ENCODE measurements at places on chromosomes 2 and 18.

GRCh38 chr2:25614711-25615110 lies 58.7 kb downstream of the DTNB start:
- DNase-seq = no peak

- DNase-seq = no peak
Measured at GRCh38 chr18:10442551-10442971, 11.9 kb upstream of the APCDD1 start.

DNA sequence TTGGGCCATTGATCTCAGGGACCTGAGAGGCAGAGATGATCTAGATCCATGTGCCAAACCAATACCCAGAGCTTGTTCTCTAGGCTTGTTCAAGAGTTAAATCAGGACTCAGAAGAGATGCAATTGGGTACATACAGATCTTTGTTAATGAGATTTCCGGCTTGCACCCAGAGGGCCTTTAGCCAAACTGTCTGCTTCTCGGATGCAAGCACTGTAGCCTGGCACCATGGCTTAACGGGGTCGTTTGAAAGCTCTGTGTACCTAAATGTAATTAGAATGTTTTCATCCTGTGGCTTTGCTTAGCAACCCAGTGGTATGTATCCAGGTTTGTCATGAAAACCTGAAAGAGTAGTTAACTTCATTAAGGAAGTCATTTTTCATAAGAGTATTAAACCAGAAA lies 94.2 kb downstream of the TPGS2 start:
- DNase-seq = no peak

DNA sequence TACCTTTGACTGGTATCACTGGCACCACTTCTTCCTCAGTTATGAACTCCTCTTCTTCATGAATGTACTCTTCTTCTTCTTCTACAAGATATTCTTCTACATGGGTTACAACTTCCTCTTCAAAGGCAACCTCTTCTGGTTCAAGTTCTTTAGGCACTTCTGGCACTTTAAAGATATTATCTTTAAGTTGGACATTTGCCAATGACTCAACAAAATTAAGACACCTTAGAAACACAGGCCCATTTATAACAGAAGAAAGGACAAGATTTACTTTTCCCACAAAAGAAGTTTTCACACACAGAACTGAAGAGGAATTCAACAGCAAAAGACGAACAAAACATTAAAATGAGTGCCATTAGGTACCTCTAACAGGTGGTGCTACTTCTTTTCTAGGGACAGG lies 127.3 kb downstream of the TTN start:
- DNase-seq = no peak

DNA sequence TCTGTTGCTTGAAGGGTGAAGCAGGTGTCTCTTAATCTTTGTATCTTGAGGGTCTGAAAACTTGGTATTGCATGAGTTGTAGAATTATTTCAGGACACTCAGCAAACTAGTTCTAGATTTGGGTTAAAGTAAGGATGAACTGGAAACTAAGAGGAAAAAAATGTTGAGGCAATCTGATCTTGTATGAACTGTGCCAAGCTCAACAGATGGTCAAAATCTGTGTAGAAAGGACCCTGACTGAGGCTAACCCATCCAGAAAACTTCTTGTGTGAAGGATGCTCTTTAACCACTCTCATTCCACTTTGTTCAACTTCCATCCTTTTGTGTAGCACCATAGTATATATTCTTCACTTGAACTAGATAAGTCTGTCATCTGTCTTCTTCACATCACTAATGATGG lies 861.7 kb downstream of the SLC4A3 start:
- DNase-seq = no peak

GRCh38 chr2:99389946-99390345 lies 52.8 kb downstream of the EIF5B start:
- DNase-seq = no peak

GRCh38 chr2:74845991-74846390 lies 12.1 kb downstream of the HK2 start:
- DNase-seq = no peak

DNA sequence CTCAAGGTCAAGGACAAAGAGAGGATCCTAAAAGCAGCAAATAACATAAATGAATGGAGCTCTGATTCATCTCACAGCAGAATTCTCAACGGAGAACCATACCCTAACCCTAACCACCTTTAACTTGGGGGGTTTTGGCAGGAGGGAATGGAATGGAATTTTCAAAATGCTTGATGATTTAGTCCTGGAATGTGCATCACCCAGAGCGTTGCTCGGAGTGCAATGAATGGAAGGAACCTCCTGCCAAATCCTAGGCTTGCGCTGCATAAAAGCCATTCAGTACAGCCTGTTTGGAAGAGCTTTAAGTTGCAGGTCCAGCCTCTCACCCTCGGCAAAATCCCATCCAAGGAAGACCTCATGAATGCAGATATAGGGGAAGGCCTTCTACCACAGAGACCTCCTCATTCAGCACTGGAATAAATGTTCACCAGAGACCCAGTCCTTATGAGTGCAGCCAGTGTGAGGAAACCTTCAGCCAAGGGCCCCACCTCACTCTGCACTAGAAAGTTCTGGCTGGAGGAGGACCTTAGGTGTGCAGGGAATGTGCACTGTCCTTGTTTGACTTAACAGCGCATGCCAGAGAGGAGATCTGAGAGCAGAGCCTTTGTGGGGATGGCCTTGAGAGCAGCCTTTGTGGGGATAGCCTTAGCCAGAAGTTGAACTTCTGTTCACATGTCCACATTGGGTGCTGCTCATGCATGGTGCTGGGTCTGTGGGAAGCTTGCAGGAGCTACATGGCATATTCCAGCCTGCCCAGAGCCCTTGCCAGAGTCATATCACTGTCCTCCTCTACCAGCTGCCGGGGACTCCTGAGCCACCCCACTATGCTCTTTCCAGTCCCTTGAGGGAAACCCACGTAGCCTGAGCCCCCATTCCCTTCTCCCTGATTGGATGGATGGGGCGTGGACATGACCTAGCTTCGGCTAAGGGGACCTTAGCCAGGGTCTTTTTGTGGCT lies 30.5 kb downstream of the ASB1 start:
- no peak for DNase-seq

DNA sequence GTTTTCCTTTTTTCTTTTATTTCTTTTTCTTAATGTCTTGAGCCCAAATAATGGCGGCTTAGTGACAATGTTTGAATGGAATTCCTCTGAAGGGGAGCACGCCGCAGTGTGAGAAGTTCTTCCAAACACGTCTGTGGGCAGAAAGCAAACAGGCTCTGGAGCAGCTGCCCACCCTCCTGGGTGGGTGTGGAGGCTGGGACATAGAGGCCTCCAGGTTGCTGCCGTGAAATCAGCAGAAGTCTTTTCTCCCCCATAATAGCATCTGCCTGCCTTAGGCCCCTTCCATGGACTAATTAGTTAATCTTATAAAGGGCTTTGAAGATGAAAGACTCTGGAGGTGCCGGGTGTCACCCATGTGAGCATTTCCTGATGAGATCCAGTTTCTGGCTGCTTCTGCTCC lies 213.9 kb downstream of the SH3RF3 start:
- DNase-seq = peak; percentile 17

DNA sequence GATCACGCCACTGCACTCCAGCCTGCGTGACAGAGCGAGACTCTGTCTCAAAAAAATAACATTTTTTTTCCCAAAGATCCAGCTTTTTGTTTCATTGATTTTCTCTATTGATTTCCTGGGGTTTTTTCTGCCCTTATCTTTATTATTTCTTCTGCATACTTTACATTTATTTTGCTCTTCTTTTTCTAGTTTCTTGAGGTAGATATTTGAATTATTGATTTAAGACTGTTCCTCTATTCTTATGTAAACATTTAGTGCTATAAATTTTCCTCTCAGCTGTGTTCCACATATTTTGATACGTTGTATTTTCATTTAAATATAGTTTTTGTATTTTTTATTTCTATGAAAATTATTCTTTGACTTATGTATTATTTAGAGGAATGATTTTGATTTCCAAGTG lies 89.8 kb downstream of the TEX51 start:
- no peak for DNase-seq

- no peak for DNase-seq
Measured at GRCh38 chr18:22731398-22731797, 201.7 kb upstream of the RBBP8 start.

DNA sequence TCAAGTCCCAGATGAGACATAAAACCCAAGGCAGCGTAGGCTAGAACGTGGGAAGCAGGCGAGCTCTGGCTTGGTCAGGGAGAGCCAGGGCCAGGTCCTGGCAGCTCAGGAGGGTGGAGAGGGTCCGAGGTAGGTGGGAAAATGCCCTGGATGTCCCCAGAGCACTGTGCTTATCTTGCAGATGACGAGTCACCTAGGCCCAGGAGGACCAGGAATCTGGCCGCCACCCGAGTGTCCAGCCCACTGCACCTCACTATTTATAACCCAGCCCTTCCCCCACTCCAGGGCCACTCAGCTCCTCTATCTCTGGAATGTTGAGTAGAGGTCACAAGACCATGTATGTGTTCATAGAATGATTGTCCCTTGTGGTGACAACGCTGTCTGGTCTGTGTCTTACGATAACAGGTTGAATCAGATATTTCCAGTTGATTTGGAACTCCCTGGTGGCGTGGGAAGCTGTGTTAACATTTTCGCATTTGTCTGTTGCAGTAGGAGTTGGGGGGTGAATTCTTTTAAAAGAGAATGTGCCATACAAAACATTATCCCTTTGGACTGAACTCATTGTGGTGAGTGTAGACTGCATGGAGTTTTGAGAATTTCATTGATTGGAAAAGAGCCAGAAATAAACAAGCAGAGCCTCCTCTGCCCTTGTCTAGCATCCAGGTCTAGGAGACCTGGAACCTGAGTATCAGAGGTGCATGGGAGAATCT lies 47.5 kb downstream of the EMILIN2 start:
- no peak for DNase-seq

DNA sequence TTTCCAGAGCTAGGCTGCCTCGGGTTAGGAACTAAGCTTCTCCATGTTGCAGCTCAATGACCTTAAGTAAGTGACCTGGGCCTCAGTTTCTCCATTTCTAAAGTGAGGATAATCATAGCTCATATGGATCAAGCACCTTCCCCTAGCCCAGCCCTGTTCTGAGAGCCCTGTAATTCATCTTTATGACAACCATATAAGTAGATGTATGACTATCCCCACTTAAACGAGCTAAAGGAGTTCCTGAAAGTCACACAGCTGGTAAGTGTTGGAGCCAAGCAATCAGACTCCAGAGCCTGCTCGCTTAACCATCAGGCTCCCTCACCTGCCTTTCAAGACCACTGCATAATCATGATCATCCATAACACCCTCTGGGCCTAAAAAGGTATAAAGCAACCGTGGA lies 135.4 kb downstream of the SP3 start:
- DNase-seq = no peak

DNA sequence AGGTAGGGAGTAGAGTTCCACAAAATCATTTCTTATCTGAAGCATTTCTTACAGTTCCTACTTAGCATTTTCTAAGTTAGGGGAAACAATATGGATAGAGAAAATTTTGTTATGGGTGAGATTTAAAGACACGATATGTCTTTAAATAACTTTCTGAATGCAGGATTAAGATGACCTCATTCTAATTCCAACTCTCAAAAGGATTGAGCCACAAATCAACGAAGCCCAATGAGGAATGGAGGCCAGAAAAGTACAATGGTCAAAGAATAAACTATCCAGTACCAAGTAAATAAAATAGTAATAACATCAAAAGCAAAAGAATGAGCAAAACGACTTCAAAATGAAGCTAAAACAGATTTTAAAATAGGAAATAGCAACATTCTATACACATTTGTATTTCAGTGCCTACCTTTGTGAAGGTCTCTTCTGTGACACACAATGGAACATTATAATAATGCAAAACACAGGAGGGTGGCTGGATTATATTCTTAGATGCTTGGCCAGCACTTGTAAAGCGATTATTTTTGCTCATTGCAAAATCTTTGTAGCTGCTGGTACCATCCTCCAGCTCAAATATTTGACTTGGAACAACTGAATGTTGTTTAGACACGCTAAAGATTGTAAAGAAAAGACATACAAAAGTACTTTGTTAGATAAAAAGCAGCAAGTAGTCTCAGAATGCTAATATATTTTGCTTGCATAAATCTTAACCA lies 33.8 kb downstream of the HNRNPLL start:
- DNase-seq = no peak

GRCh38 chr2:23077596-23077995 lies 307.4 kb upstream of the KLHL29 start:
- no peak for DNase-seq

- no peak for DNase-seq
Measured at GRCh38 chr2:198874472-198874858, 583.3 kb downstream of the SATB2 start.

DNA sequence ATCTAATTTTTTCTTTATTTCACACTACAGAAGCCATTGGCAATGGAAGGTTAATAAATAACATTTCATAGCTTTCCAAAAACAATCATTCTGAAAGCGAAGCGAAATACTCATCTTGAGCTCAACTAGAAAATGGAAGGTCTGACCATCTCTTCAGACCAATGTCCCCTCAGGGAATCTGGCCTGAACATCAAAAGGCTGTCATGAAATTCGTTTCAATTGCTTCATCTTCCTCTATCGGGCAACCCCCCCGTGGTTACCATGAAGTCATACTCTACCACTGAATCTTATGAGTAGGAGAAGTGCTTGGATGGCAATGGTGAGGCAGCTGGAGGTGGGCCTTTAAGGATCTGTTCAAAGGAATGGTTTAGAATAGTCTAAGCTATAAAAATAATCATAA lies 22.9 kb upstream of the CYTIP start:
- no peak for DNase-seq

DNA sequence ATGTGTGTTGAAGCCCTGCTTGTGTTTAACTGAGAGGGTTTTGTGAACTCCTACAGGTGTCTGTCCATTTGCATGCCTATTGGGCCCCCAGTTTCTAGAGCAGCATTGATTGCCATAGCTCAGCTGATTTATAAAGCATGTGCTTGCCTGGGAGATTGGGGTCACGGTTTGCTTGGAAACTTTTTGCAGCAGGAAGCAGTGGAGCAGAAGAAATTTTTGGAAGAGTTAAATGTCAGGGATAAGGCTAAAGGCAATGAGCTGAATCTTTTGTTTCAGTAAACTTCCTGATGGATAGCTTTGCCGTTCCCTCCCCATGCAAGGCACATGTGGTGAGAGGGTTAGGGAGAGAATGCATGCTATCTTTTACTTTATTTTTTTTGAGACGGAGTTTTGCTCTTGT lies 102.2 kb downstream of the PTPRM start:
- no peak for DNase-seq

DNA sequence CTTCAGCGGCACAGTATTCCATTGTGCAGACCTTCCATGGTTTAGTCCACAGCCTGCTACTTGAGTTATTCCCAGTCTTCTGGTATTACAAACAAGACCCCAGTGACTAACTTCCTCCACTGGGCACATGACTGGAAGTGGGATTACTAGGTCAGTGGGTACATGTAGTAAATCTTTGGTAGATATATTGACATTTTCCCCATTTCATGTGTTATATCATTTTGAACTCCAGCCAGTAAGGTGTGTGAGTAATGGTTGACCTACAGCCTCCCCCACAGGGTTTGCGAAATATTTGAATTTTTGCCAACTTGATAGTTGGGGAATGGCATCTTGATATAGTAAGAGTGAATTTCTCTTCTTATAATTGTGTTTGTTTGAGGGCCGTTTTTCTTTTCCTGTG lies 58.8 kb downstream of the RNF144A start:
- no peak for DNase-seq

- DNase-seq = peak; percentile 78
Measured at GRCh38 chr2:235666213-235666781, 172.5 kb downstream of the AGAP1 start.
